ENCODE measurements at places on chromosomes 7 and 10.

- peak overlapping the region; percentile 64 for H3K27ac ChIP-seq
- DNase-seq = no peak
- no peaks in the 10 kb centered on the region for H3K27me3 ChIP-seq
- H3K36me3 ChIP-seq = no peaks in the 10 kb centered on the region
- H3K4me3 ChIP-seq = no peak overlapping the region
Observed at GRCh38 chr10:69343905-69344304, 65.6 kb downstream of the HK1 start.

DNA sequence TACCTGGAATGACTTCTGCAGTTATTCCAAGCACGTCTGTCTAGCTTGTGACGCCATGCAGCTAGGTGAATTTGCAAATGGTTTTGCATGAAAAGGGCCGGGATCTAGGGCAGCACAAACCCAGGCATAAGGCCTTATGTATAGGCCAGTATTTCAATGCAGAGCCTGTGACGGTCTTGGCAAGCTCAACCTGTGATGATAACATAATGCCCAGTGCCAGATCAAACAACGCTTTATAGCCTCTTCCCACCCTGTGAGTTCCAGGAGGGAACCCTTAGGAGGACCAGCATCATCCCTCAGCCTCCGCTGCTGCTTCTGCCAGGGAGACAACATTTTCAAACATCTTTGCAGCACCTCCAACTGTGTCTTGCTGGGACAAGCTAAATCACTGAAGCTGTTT, 390.7 kb downstream of the INHBA start:
- DNase-seq = no peak
- H3K36me3 ChIP-seq = no peaks in the 10 kb centered on the region
- no peaks in the 10 kb centered on the region for H3K27me3 ChIP-seq
- H3K27ac ChIP-seq = no peak overlapping the region

DNA sequence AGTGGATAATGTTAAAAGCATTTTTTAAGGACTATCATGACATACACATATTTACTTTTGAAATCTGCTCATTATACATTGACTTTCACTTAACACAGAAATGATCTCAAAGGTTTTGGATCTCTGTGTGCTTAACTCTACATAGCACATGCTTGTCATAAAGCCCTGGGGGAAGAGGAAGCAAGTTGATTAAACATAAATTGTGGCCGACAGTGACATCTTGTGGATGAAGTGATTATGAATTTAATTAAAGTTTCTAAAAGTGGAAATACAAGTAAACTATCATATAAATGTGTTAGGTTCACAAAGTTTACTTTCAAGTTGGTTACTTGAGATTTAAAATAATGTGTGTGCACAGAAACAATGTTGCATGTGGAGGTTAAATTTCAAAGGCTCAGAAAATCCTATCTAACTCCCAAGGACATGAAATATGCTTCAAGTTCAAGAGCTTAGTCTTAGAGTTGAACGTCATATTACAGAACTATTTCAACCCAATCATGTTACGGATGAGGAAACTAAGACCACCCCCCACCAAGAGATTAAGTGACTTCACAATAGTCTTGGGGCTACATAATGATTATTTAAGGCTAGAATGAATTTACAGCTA, 1247.8 kb downstream of the GATA3 start:
- no peak for DNase-seq
- H3K27me3 ChIP-seq = no peaks in the 10 kb centered on the region
- H3K36me3 ChIP-seq = no peaks in the 10 kb centered on the region
- no peak overlapping the region for H3K27ac ChIP-seq

DNA sequence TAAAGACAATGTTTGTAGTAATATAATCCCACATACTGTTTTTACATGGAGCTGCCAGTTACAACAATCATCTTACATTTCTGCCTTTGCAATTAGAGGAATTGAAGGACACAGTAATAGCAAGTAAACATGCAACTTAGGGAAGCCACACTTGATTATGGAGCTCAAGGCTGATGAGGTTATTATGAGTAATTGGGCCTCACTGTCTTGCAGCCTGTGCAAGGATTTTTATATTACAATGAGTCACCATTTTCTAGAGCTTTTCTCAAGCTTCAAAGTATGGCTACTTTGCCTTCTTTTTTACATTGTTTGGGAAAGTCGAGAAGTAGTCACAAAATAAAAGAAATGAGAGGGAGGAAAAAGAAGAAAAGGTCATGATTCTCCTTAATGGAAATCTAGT, 226.4 kb downstream of the KIAA1217 start:
- H3K36me3 ChIP-seq = no peaks in the 10 kb centered on the region
- no peaks in the 10 kb centered on the region for H3K27me3 ChIP-seq
- no peak overlapping the region for H3K4me3 ChIP-seq
- H3K27ac ChIP-seq = no peak overlapping the region

DNA sequence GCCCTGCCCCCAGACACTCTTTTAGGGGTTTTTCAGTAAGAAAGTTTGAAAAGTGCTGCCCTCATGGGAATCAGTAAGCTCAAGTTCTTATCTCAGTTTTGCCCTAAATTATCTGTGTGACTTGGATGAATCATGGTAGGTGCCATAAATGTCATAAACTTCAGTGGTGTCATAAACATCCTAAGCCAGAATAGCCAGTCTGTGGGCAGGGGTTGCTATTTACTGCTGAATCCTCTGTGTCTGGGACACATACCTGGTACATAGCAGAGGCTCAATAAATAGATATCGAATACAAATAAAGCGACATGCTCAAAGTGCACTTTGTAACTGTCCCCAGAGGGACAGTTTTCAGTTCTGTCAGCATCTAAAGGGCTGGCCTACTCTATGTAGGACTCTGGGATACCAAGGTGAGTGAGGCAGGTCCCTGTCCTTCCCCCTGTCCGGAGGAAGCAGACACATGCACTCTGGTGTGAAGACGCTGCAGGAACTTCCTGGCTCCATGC, 502.1 kb downstream of the RPS24 start:
- H3K36me3 ChIP-seq = no peaks in the 10 kb centered on the region
- H3K27ac ChIP-seq = no peak overlapping the region
- no peak overlapping the region for H3K4me3 ChIP-seq
- no peaks in the 10 kb centered on the region for H3K27me3 ChIP-seq
- DNase-seq = no peak
- H3K4me1 ChIP-seq = no peaks in the 10 kb centered on the region

GRCh38 chr7:69782917-69783684, 184.8 kb downstream of the AUTS2 start:
- no peaks in the 10 kb centered on the region for H3K36me3 ChIP-seq
- no peaks in the 10 kb centered on the region for H3K4me1 ChIP-seq
- H3K27ac ChIP-seq = no peak overlapping the region
- DNase-seq = no peak

DNA sequence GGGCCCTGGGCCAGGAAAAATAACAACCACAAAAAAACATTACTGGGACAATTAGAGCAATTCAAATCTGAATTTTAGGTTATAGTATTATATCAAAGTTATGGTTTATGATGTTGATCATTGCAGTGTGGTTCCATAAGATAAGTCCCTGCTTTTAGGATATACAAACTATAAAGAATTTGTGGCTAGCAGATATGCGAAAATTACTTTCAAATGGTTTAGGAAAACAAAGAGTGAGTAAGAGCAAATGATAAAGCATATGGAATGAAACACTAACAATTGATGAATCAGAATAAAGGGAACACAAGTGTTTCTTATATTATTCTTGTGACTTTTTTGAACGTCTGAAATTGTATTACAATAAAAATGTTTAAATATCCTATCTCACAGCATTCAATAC, 64.4 kb upstream of the HECTD2 start:
- no peak overlapping the region for H3K27ac ChIP-seq
- H3K27me3 ChIP-seq = no peaks in the 10 kb centered on the region
- no peak overlapping the region for H3K4me3 ChIP-seq
- no peaks in the 10 kb centered on the region for H3K4me1 ChIP-seq

DNA sequence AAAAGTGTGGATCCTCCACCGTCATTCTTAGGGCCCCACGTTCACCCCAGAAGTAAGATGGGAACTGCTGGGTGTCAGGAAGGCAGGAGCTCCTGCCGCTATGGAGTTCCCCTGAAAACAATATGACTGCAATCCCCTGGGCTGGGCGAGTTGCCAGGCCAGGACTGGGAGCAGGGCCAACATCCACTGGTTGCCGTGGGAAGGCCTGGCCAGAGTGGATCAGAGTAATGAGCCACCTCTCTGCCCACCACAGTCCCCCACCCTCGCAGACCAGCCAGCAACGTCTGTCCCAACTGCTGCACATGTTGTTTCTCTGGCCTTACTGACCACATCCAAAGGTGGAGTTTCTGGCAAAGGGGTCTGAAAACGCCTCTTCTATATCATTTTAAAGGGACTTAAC, 86.6 kb downstream of the STRA8 start:
- no peak overlapping the region for H3K4me3 ChIP-seq
- DNase-seq = no peak
- H3K36me3 ChIP-seq = no peaks in the 10 kb centered on the region
- no peaks in the 10 kb centered on the region for H3K27me3 ChIP-seq

DNA sequence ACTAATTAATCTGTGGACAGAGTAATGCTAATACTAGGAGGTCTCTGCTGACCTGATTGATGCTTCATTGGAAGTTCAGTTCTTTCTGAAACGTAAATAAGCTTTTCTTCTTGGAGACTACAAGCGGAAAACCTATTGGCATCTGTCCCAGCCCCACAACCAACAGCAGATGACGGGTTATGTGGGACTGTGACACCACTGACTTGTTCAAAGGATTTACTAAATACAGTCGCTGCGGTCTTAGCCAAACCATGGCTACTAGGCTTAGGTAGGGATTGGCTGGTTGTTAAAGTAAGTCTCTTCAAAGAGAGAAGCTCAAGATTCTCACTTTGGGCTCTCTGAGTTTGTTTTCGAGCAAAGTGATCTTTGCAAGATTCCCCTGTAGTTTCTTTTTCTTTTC, 68.3 kb downstream of the HYCC1 start:
- no peak overlapping the region for H3K27ac ChIP-seq
- peaks cover 24% of the 10 kb centered on the region for H3K36me3 ChIP-seq
- H3K4me1 ChIP-seq = no peaks in the 10 kb centered on the region
- no peak overlapping the region for H3K4me3 ChIP-seq
- no peak for DNase-seq

DNA sequence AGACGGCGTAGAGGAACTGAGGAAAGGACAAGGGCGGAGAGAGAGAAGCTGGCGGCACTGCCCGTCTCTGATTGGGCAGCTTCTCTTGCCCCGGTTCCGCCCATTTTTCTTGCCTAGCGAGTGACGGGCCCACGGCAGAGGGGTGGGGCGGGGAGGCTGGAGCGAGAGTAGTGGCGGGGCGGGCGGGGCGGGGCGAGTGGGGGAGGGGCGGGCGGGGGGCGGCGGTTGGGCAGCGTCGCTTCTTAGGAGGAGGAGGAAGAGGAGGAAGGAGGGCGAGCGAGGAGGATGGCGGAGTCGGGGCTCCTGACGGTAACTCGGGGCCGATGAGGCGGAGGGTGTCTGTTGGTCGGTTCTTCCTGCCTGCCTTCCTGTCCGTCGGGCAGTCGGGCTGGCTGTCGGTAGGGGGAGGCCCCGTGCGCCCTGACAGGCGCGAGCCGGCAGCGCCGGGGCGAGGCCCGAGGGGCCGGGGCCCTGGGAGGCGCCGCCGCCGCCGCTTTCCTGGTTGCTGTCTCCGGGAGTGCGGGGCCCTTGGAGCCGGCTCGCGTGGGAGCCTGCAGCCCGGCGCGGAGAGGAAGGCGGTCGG, at the start of gene SHOC2:
TSS of gene SHOC2 (plus strand) at position 256 of the 583 bp plus-strand sequence. CDS start 44,755 bp downstream, outside the sequence.
- H3K36me3 ChIP-seq = no peaks in the 10 kb centered on the region
- H3K4me3 ChIP-seq = peak within 1 kb of the TSS; percentile 77
- DNase-seq = peak; percentile 100
- H3K27me3 ChIP-seq = no peaks in the 10 kb centered on the region
- peak within 1 kb of the TSS; percentile 96 for H3K27ac ChIP-seq

GRCh38 chr7:45157286-45157652, 322 bp upstream of the RAMP3 start:
- peaks cover 6% of the 10 kb centered on the region for H3K27me3 ChIP-seq
- peak; percentile 63 for DNase-seq
- no peaks in the 10 kb centered on the region for H3K4me1 ChIP-seq
- H3K4me3 ChIP-seq = no peak overlapping the region
- no peaks in the 10 kb centered on the region for H3K36me3 ChIP-seq

- peak overlapping the region; percentile 76 for H3K27ac ChIP-seq
- no peaks in the 10 kb centered on the region for H3K36me3 ChIP-seq
- H3K4me1 ChIP-seq = peaks cover 7% of the 10 kb centered on the region
- H3K4me3 ChIP-seq = no peak overlapping the region
- H3K27me3 ChIP-seq = no peaks in the 10 kb centered on the region
- DNase-seq = no peak
Observed at GRCh38 chr10:89887406-89887805, 186.0 kb downstream of the KIF20B start.

DNA sequence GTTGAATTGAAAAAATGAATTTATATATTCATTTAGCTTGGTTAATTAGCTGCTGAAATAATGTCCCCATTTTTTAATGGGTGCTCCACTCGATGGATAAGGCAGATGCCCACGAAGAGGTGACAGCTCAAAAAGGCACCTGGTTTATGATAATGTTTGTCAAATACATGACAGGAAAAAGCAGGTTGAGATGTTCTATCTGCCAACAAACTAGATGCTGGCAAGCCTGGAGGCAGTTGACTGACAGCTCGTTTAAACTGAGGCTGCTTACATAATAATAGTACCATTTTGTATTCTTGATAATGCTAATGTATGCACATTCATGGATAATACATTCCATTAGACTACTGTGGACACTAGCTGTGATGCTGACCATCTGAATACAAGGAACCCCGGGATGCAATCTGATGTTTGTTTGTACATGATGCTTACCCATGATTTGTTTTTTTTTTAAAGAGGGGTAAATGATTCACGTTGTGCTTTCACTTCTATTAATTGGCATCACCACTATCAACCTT, 69.0 kb upstream of the GPR158 start:
- H3K27ac ChIP-seq = no peak overlapping the region
- H3K4me1 ChIP-seq = no peaks in the 10 kb centered on the region
- no peaks in the 10 kb centered on the region for H3K27me3 ChIP-seq
- no peaks in the 10 kb centered on the region for H3K36me3 ChIP-seq
- no peak overlapping the region for H3K4me3 ChIP-seq

GRCh38 chr10:104259456-104259855, 4.8 kb downstream of the GSTO1 start:
- no peaks in the 10 kb centered on the region for H3K27me3 ChIP-seq
- H3K27ac ChIP-seq = peak overlapping the region; percentile 4
- peaks cover 69% of the 10 kb centered on the region for H3K4me1 ChIP-seq
- no peak overlapping the region for H3K4me3 ChIP-seq
- DNase-seq = no peak

DNA sequence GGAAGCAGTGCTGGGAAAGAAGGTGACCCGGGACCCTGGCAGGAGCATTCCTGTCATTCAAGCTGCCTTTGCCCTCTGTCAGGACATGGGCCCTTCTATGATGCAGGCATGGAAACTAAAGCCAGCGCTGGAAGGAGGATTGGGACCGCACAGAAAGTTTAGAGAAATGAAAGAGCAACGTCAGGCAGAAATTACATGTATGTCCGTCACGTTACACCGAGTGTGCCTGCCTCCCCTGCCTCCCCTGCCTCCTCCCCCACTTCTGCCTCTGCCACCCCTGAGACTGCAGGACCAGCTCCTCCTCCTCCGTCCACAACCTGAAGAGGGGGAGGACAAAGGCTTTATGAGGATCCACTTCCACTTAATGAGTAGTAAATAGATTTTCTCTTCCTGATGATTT, 13.9 kb upstream of the PWWP2B start:
- DNase-seq = peak; percentile 49
- no peak overlapping the region for H3K4me3 ChIP-seq

All from spleen (tissue), 13 donors.